ENCODE measurements at places on chromosomes 1 and 21.

GRCh38 chr1:157106813-157107189, 7.2 kb upstream of the ETV3L start:
- no peak for DNase-seq

- no peak for DNase-seq
These were observed 36.0 kb downstream of the CNIH4 start for GRCh38 chr1:224392411-224393249.

- no peak for DNase-seq
These were observed 67.4 kb downstream of the LUZP1 start for GRCh38 chr1:23101101-23101827.

- DNase-seq = no peak
These were observed 232.2 kb upstream of the PKN2 start for GRCh38 chr1:88451856-88452255.

GRCh38 chr1:100921110-100921706, 25.3 kb downstream of the SLC30A7 start:
- DNase-seq = no peak

DNA sequence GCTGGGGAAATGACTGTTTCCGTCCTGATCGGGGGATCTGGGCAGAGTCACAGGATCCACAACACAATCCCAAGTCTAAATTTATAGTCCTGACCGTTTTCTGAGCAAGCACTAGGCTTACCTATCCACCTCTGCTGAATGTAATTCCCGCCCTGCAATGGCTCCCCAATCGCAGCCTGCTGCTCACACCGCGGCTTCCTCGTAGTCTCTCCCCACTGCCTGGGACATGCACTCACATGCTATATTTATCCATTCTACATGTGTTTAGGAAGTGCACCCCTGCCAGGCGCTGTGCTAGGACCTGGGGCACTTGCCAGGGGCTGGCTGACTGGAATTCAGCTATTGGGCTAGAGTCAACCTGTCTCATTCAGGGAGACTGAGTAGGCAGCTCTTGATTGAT, 246.6 kb upstream of the CSF3R start:
- DNase-seq = no peak

DNA sequence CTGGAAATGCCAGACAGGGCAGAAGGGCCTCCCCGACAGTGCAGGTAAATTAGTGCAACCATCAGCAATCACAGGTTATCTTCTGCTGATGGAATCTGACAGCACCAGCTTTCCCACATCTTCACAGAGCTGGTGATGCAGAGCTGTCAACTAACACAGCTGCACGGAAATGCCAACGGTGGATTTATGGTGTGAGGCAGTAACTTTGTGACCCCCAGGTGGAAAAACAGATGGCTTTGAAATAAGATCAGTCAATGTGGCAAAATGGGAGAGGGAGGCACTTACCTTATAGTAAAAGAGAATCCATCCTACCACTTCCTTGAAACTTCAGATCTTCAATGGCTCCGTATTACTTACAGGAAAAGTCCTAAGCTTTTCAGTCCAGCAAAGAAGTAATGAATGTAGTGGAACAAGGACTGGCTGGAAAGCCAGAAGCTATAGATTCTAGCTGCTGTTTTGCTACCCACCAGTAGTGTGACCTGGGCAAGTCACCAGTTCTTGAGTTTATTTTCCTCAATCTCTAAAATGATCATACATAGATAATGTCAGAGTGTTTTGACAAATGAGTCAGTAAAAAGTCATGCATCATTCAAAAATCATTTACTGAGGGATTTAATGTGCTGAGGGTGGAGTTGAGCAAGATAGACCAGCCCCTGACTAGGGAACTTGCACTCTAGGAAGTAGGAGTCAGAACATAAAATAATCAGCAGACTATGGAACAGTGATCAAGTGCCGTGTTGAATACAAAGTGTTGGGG, 245.7 kb upstream of the JUN start:
- DNase-seq = no peak

- DNase-seq = no peak
These were observed 25.2 kb upstream of the FGGY start for GRCh38 chr1:59271561-59272260.

- DNase-seq = no peak
These were observed 3.0 kb downstream of the CTRC start for GRCh38 chr1:15441247-15441646.

DNA sequence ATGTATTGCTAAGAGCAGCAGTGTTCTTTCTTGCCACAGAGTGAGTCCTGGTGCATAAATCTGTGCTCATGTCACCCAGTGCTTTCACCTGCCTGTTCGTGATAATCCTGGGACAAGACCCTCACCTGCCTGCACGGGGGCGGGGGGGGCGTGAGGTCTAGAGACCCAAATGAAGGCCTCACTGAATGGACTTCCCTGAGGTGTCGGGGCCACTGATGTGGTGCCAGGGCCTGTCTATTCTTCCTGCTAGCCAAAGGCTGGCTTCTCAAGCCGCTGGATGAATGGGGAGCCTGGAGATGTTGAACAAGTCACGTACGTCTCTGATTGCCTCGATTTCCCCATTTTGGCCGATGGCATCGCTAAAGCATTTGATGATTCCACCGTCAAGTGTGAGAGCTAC, 118.8 kb upstream of the IRF2BP2 start:
- no peak for DNase-seq

- DNase-seq = no peak
These were observed 31.9 kb upstream of the LRRC3 start for GRCh38 chr21:44423312-44423821.

DNA sequence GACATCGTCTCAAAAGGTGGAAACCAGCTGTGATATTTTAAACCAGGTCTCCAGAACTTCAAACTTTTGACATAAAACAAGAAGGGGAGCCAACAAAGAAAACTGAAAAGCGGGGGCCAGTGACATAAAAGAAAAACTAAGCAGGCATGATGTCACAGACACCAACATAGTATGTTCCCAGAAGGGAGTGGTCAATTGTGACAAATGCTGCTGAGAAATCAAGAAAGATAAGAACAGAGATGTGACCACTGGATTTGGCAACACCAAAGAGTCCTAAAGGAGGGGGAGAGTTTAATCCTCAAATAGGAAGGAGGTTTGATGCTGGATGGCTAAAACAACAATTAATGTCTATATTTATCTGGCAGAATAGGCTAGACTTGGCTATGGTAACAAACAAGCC, 2.3 kb upstream of the RNF19B start:
- DNase-seq = no peak

DNA sequence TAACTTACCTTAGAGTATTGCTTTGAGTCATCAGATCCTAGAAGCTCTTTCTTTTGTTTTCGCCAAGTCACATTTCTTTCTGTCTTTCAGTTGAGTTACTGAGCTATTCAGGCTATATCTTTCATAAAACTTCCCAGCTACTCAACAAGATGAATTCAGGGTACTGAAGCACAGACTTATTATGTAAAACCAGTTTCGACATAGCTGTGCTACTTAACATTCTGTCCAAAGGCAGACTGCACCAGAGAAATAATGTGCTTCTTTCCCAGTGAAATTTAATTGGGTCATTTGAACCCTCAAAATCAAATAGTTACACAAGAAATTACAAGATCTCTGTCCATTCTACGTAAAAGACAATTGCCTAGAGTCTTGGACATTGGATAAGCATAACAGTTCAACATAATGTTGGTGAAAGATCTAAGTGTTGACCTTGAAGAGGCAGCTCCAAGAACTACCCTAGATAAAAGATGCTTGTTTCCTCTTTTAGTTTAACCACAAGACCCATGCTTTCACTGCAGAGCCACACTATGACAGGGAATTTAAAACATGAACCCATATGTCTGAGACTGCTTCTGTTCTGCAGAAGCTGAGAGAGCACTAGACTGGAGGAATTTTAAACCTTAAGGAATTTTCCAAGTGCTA, 163.2 kb downstream of the LRRC40 start:
- DNase-seq = no peak

- no peak for DNase-seq
These were observed 12.2 kb upstream of the ACADM start for GRCh38 chr1:75712306-75712705.

GRCh38 chr1:216919060-216919970, 196.1 kb upstream of the ESRRG start:
- no peak for DNase-seq

- DNase-seq = no peak
These were observed 6.6 kb downstream of the SLX9 start for GRCh38 chr21:44946254-44947041.

DNA sequence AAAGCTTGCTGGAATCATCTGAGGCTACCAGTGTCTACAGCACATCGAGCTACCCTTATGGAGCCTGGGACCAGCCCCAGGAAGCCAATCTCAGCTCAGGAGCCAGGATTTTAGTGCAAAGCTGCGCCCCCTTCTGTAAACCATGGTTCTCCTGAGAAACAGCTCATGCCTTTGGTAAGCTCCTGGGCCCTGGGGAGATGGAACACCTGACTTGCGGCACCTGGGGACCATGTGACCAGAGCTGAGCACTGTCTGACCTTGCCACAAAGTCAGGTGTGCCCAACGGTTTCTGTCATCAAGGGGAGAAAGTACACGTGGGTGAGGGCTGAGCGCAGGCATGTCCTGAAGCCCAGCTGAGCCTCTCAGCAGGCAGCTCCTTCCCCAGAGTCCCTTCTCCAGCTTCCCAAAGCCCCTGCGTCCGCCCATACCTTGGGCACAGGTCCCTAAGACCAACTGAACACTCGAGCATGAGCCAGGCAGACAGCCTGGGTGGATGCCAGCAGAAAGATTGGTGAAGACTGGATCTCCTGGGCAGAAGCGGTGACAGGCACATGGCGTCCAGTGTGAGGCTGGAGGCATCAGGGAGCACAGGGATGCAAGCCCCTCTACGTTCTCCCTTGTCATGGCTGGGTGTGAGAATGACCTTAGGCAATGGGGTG, 57.9 kb upstream of the TENT5B start:
- DNase-seq = no peak

DNA sequence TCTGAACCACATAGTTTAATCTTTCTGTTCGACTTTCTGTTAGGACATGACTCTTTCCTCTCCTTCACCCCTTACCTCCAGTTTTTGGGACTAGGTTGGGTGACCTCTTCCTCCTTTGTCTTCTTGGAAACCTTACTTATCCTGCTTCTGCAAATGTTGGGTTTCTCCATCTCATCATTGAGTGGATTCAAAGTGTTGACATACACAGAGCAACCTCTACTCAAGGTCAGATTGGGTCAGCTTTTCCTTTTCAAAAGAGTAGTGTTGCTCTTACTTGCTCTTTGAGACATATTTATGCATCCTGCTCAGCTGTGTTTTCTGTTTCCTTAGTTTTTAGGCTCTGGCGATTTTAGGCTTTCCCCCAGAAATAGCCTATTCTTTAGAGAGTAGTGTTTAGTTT, 3.7 kb downstream of the CAMTA1 start:
- no peak for DNase-seq

DNA sequence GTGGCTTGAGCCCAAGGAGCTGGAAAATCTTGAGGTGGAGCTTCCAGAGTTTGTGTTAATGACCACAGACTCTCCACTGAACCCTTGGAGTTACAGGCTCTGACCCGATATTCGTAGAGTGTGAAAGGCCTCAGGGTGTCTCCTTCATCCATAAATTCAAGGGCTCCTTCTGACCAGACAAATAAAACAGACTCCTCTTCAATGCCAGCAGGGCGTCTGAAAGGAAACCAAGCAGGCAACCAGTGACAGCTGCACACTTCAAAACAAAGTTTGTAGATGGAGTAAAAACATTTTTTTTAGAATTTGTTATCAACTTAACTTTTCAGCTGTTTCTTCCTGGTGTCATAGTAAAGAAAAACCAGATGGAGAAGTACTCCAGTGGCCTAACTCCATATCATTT, 161.1 kb downstream of the KCTD3 start:
- no peak for DNase-seq

DNA sequence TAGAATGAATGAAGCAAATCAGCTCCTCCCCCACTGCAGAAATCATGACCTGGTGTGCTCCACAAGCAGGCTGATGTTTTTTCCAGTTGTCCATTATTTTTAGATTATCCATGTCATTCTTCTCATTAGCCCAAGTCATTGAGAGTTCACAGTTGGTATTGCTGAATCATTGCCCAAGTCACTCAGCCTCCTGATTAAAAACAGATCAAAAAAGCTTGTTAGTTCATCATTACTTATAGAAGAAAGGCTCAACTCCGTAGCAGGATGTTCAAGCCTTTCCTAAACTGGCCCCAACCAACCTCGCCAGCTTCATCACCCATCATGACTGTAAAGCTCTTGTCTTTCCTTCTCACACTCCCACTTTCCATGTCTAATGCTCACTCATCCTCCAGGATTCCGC, 161.3 kb upstream of the CTTNBP2NL start:
- no peak for DNase-seq

DNA sequence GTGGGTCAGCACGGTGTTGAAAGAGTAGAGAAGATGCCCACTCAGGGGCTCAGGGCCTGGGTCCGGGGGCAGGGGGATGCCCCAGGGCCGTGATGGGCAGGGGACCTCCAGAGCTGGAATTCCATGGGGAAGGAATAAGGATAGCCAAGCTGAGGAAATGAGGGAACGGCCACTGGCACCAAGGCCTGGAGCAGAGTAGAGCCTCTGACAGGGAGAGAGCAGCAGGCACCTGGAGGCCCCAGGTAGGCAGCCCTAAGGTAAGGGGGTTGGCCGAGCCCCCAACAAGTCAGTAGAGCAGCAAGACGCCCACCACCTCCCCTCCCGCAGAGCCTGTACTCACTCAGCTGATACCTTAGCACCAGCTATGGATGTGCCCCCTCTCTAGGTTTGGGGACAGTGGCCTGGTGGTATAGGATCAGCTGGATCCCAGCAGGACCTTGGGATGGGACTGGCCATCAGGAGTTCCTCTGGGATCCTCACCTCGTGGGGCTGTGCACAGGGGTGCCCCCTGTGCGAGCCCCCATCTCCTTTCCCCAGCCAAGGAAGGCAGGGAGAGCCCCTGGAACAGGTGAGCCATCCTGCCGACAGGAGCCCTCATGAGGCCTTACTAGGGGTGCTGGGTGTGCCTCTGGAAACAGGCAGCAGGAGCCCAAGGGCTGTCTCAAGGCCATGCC, 21.0 kb upstream of the ARF1 start:
- DNase-seq = no peak

DNA sequence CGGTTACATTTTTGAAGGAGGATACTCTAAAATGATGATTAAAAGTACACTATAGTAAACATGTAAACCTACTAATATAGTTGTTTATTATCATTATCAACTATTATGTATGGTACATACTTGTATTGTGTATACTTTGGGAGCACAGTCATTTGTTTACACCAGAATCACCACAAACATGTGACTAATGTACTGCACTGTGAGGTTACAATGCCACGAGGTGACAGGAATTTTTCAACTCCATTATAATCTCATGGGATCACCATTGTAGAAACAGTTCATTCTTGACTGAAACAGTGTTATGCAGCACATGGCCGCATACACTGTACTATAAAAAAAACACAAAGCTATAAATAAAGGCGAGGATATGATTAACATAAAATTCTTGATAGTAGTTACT, 44.3 kb downstream of the GPATCH2 start:
- no peak for DNase-seq

DNA sequence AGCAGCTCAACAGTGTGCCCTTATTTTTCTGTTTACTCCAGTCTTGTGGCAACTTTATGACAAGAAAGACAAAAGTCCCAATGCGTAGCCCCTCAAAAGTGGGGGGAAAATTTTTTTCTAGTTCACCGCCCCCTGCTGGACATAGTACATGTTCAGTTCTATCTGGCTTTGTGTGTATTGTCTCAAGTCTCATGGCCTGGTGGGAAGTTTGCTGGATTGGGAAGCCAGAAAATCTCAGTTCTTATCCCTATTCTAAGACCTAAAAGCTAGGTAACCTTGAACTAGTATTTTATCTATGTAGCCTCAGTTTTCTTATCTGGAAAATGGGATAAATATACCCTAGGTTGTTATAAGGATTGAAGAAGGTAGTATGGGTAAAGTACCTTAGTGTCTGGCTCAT, 55.8 kb upstream of the LDLRAP1 start:
- DNase-seq = no peak

GRCh38 chr1:174366946-174367345, 80.8 kb upstream of the GPR52 start:
- no peak for DNase-seq

Data from stimulated activated CD4-positive, alpha-beta T cell treated with anti-CD3 and anti-CD28 coated beads, Interleukin-15, amount 100 ng/mL, for 1 hour (primary cell).